PC-9 (cell line): ENCODE measurements at places on chromosomes 12 and 14. TPM values are rescaled to one million over a fixed set of nuclear protein-coding genes. Genes with fewer than 3 reads are reported as not detected.
A peak's percentile ranks its signal among the peaks of the same experiment; 100 is the strongest.

The SMCO2 gene
- 1.9 and 3.7 TPM in 2 replicates for total RNA-seq

The RFX4 gene
- total RNA-seq, result not detected in 2 replicates

The THAP2 gene
- 4.0 and 7.0 TPM in 2 replicates for total RNA-seq

The PMCH gene
- not detected in 2 replicates for total RNA-seq

The RIMBP2 gene
- not detected in 2 replicates for total RNA-seq

The GALNT8 gene
- not detected in 2 replicates for total RNA-seq

The HOXC6 gene
- 4.1 and 5.7 TPM in 2 replicates for total RNA-seq

The GPR137C gene
- 1.1 and 1.2 TPM in 2 replicates for total RNA-seq

The TWF1 gene
- total RNA-seq, result 54.5 and 85.9 TPM in 2 replicates

The TAS2R30 gene
- 2.9 and 3.1 TPM in 2 replicates for total RNA-seq

DNA sequence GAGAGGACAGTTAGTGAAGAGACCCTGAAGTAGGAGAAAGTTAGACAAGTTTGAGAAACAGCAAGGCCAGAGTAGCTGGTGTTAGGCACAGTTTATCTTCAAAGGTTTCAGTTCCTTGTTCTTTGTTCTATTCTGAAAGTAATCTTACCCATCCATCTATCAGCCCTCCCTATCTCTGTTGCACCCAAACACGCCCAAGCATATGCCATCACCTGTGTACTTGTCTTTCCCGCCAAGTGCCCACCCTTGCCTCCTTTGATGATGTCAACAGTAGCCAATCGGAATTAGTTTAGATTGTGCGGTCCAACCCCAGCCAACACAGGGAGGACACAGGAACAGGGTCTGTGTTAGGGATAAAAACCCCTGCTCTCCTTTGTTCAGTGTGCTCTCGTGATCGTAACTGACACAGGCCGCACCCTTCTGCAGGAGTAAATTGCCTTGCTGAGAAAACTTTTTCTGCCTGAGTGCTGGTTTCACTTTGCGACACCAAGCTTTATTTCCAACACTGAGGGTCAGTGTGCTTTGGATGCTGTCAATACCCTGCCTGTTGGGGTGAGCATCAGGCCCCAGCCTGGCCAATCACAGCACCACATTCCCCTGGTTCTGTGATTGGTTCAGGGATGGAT, 4.7 kb upstream of the TMEM229B start:
- no peaks in the 10 kb centered on the region for H3K36me3 ChIP-seq
- H3K4me1 ChIP-seq, result no peaks in the 10 kb centered on the region
- peaks cover 7% of the 10 kb centered on the region; the same call in 1 of the 2 replicates for H3K27me3 ChIP-seq
- H3K4me3 ChIP-seq, result no peak overlapping the region

- H3K27ac ChIP-seq, result peak overlapping the region; percentile 64
- peaks cover 61% of the 10 kb centered on the region for H3K4me1 ChIP-seq
- DNase-seq, result no peak
Measured at GRCh38 chr12:27781680-27782079, 1.6 kb upstream of the MANSC4 start.

GRCh38 chr14:100861937-100862247, 36.0 kb downstream of the MEG3 start:
- H3K27me3 ChIP-seq, result peaks cover 36% of the 10 kb centered on the region
- no peak for DNase-seq
- H3K4me1 ChIP-seq, result no peaks in the 10 kb centered on the region
- H3K36me3 ChIP-seq, result no peaks in the 10 kb centered on the region

GRCh38 chr12:59268295-59268809, 327.5 kb upstream of the SLC16A7 start:
- no peaks in the 10 kb centered on the region for H3K27me3 ChIP-seq
- no peaks in the 10 kb centered on the region for H3K36me3 ChIP-seq
- H3K4me3 ChIP-seq, result no peak overlapping the region
- no peak for DNase-seq
- no peak overlapping the region for H3K27ac ChIP-seq
- H3K4me1 ChIP-seq, result no peaks in the 10 kb centered on the region

GRCh38 chr12:65818454-65819382, 5.6 kb upstream of the HMGA2 start:
- no peaks in the 10 kb centered on the region for H3K27me3 ChIP-seq
- peaks cover 37% of the 10 kb centered on the region for H3K4me1 ChIP-seq
- peak; percentile 11 for DNase-seq

- DNase-seq, result peak; percentile 30
- peaks cover 13% of the 10 kb centered on the region for H3K4me1 ChIP-seq
- no peak overlapping the region for H3K4me3 ChIP-seq
- peaks cover 5% of the 10 kb centered on the region; the same call in 1 of the 2 replicates for H3K36me3 ChIP-seq
- no peaks in the 10 kb centered on the region for H3K27me3 ChIP-seq
Measured at GRCh38 chr12:30806989-30807694, 52.4 kb upstream of the CAPRIN2 start.

DNA sequence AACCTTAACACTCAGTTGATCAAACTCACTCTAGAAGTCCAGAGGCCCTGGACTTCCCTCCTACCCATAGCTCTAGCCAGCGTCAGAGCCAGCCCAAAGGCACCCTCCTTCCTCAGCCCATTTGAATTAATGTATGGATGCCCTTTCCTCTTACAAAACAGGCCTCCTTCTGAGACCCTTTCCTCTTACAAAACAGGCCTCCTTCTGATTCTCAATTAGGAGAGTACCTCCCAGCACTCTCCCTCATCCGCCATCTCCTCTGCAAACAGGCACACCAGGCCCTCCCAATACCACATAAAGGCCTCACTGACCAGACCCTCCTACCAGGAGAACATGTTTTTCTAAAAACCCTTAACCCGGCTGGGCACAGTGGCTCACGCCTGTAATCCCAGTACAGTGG, 65.7 kb downstream of the MOK start:
- no peaks in the 10 kb centered on the region for H3K36me3 ChIP-seq
- H3K4me1 ChIP-seq, result peaks cover 4% of the 10 kb centered on the region
- no peak for DNase-seq
- H3K27ac ChIP-seq, result no peak overlapping the region

DNA sequence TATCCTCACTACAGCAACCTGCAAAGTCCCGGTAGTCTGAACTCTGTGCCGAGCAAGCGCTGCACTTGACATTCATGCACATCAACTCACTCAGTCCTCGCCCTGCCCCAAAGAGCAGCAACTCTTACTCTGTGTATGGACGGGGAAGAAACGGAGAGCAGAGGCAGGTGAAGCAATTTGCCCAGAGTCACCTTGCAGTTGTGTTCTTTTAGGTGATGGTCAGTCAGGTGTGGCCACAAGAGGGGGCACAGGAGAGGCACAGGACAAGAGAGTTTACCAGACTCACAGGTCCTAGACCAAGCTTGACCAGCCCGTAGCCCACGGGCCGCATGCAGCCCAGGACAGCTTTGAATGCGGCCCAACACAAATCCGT, 39.1 kb downstream of the TSPAN11 start:
- no peak for DNase-seq
- H3K4me3 ChIP-seq, result no peak overlapping the region
- peaks cover 9% of the 10 kb centered on the region; the same call in 1 of the 2 replicates for H3K27me3 ChIP-seq
- no peaks in the 10 kb centered on the region for H3K36me3 ChIP-seq

DNA sequence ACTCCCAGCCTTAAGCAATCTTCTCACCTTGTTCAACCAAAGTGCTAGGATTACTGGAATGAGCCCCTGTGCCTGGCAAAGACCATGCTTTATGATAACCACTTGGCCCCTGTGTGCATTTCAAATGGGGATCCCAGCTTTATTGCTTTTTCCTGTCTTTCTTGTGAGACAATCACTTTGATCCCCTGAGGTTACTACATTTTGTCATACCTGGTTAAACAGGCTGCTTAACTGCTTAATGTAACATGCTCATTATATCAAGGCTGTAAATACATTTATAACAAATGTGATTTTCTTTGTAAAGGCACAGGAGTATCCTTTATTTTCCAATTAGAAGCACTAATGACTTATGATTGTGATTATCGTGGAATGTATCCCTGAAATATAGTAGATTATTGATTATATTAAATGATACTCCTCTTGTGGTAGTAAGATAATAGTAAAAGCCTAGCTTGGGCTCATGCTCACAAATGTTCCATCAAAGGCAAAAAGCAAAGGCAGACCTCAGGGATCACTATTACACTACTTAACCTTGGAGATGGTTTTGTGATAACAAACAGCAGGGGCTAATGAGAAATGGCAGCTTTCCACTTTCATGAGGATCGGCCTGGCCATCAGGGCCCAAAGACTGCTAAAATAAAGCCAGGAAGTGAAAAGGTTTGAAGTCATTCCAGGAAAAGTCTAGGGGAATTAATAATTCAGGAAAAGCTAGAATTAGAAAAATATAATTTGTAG, 290.8 kb upstream of the MDGA2 start:
- DNase-seq, result no peak
- H3K27me3 ChIP-seq, result no peaks in the 10 kb centered on the region
- H3K27ac ChIP-seq, result no peak overlapping the region
- H3K4me1 ChIP-seq, result no peaks in the 10 kb centered on the region
- no peak overlapping the region for H3K4me3 ChIP-seq

DNA sequence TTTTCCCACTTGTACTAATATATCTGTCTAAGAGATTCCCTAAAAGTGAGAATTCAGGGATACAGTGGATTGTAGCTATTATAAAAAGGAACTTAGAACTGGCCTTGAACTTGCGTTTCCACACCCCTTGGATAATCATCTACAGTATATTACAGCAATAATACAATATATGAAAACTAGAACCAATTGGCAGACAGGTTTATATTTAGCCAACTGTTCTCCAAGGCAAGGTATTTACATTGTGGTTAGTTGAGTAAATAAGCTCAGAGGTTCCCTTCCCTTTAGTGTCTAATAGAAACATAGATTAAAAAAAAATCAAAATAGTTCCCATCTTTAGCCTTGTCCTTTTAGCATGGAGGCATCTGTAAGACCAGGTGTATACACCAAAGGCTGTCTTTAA, 42.1 kb downstream of the LIMA1 start:
- H3K27me3 ChIP-seq, result no peaks in the 10 kb centered on the region
- peak overlapping the region; percentile 98 for H3K27ac ChIP-seq
- H3K4me1 ChIP-seq, result peaks cover 75% of the 10 kb centered on the region
- H3K36me3 ChIP-seq, result peaks cover 36% of the 10 kb centered on the region
- H3K4me3 ChIP-seq, result peak overlapping the region; percentile 38; the same call in 1 of the 2 replicates

DNA sequence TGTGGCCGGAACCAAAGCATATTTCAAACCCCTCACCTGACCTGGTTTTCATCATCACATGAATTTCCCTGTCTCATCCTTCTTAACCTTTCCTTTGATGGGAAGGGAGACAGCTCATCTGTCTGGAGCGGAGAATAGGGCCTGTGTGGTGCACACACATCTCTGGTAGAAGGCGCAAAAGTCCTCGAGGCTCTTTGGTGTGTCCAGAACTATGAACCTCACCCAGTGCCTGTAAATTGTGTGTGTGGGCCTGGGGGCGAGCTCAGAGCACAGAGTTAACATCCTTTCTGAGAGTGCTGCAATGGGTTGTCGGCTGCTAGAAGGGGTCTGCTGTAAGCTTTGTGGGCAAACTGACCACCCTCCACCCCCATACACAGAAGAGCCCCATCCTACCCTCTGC, 749 bp downstream of the GALNT6 start:
- no peaks in the 10 kb centered on the region for H3K36me3 ChIP-seq
- H3K27me3 ChIP-seq, result no peaks in the 10 kb centered on the region

DNA sequence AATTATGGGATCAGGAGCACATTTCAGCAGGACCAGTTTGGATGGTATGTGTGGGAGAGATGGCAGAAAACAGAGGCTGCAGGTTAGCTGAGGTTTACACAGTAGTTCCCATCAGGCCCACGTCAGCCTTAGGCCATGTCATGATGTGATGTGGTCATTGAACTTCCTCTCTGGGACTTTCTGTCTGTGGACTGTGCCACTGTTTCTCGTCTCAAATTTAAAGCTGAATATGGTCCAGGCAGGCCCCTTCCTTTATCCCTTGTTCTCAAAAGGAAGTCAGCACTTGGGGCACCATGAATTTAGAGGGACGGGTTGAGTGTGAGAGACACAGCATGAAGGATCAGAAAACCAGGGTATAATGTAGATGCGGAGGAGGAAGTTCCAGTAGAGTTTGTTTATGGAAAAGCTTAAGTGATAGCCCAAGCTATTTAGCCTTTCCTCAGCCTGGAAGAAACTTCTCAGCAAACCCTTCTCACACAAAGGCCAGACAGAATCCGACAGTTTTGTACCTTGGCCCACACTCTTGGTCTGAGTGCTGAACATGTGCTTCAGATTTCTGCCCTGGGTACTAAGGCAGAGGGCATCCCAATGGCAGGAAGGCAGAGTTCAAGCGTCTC, 3.6 kb upstream of the IGFBP6 start:
- no peaks in the 10 kb centered on the region for H3K27me3 ChIP-seq
- no peak for DNase-seq
- H3K4me3 ChIP-seq, result no peak overlapping the region
- H3K27ac ChIP-seq, result no peak overlapping the region

- no peaks in the 10 kb centered on the region for H3K4me1 ChIP-seq
- no peaks in the 10 kb centered on the region for H3K36me3 ChIP-seq
- no peak for DNase-seq
- no peak overlapping the region for H3K4me3 ChIP-seq
- no peak overlapping the region for H3K27ac ChIP-seq
Measured at GRCh38 chr14:89215531-89215930, 201.5 kb downstream of the FOXN3 start.

- H3K27me3 ChIP-seq, result no peaks in the 10 kb centered on the region
- peak overlapping the region; percentile 77 for H3K4me3 ChIP-seq
- DNase-seq, result peak; percentile 23
Measured at GRCh38 chr12:6724409-6724797, 557 bp downstream of the COPS7A start.

DNA sequence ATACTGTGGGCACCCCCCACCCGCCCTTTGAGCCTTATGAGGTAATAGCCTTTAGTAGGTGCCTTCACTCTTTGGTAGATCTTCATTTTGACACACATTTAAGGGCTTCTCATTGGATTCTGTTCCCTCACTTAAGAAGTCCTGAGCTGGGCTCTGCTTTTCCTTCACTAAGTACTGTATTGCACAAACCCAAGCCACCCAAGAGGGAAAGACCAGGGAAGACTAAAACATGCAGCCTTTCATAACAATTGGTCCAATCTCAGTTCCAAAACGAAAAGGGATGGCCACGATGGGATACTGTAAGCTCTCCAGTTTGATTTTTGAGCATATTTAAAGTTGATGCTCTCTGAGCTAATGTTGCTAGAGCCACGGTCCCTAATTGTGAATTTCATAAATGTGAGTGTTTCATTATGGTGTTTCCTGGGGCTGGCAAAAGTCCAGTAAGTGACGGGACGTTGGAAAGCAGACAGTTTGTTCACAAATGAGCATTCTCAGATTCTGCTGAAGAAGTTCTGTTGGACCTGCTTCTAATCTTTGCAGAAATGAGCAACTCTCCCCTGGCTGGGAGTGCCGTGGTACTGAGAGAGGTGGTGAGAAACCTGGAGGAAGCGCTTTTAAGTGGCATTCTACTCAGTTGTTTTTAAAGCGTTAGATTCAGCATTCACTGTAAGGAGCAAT, 9.4 kb downstream of the SSPN start:
- no peak for DNase-seq
- no peak overlapping the region for H3K27ac ChIP-seq
- H3K27me3 ChIP-seq, result no peaks in the 10 kb centered on the region
- H3K4me3 ChIP-seq, result no peak overlapping the region
- no peaks in the 10 kb centered on the region for H3K4me1 ChIP-seq
- no peaks in the 10 kb centered on the region for H3K36me3 ChIP-seq

DNA sequence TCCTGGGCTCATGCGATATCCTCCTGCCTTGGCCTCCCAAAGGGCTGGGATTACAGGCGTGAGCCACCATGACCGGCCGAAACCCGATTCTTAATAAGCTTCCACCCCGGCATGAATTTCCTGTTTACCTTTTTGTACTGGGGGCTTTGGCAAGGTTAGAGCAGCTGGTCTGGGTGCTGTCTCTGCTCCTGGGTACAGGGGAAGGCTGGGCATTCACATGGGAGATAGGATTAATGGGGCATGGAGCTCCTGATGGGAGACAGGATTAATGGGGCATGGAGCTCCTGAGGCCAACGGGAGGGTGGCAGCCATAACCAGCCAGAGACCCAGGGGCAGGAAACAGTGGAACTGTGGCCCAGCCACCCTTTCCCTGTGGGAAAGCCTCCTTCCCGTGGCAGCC, 69.5 kb upstream of the DICER1 start:
- no peaks in the 10 kb centered on the region for H3K4me1 ChIP-seq
- no peak overlapping the region for H3K27ac ChIP-seq
- no peak for DNase-seq
- no peaks in the 10 kb centered on the region for H3K36me3 ChIP-seq
- no peak overlapping the region for H3K4me3 ChIP-seq
